ENCODE measurements at places on chromosomes 12 and 14.

- no peak for DNase-seq
These were observed 11.2 kb downstream of the TTC6 start for GRCh38 chr14:37606678-37607077.

DNA sequence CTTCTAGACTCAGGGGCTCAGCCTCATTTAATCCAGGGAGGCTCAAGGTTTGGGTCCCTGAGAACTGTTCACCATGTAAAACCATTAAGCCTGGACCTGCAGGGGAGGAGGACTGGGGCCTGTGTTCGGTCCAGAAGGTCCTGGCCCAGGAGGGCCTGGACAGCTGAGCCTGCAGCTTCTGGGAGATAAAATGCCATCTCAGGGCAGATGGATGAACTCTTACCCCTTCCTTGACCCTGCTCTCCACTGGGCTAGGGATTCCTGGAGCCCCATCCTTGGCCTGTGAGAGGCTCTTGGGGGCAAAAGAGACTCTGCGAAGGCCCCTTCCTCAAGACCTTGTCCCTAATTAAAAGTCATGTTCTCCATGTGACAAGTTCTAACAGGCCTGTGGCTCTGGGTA lies 51.2 kb downstream of the PRMT8 start:
- no peak for DNase-seq

- no peak for DNase-seq
These were observed 70.5 kb upstream of the DAAM1 start for GRCh38 chr14:59117754-59118528.

DNA sequence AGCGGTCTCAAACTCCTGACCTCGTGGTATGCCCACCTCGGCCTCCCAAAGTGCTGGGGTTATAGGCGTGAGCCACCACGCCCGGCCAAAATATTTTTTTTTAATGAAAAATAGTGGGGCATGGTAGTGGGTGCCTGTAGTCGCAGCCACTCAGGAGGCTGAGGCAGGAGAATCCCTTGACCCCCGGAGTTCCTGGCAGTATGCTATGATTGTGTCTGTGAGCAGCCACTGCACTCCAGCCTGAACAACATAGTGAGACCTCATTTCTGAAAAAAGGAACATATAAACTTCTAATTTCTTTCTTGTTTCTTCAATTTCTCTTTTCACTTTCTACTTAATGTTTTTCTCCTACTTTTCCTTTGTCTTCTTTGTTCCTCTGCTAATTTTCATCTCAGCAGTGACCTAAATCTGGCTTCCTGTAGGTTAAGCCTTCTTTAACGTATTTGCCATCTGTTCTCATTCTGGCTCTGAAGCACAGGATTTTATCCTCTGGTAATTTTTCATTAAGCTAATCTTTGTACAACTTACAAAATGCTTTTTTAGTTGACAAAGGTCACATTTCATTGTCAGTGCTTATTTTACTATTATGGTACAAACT lies 4.5 kb upstream of the RPGRIP1 start:
- DNase-seq = no peak

DNA sequence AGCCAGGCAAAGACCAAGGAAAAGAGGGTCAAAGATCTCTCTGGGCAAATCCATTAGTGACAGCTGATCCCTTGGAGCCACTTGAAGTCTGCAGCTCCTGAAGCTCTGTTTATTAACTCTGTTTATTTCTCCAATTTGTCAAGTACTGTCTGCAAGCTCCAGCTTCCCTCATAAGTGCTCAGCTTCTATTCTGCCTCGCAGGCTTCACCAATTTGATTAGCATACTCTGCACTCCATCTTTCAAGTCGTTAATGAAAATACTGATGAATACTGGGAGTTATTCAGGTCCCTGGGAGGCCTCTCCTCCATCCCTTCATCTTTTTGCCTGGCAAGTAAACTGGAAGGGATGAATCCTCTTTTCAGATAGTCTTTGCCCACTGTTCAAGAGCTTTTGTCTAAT lies 54.3 kb downstream of the TTC9 start:
- DNase-seq = no peak

All from heart right ventricle (tissue), 16 donors.